ENCODE measurements at places on chromosomes 4 and X. TPM values are rescaled to one million over a fixed set of nuclear protein-coding genes. Genes with fewer than 3 reads are reported as not detected.

TCEAL7 gene
- total RNA-seq, result 9.7 TPM

- no peak for DNase-seq
Observed at GRCh38 chr4:140906993-140907962, 151.1 kb upstream of the TBC1D9 start.

GRCh38 chr4:48103483-48104139, 30.4 kb downstream of the TXK start:
- no peak for DNase-seq

CPE gene
- total RNA-seq, result 101 TPM

- no peak for DNase-seq
Observed at GRCh38 chr4:38923746-38924145, 56.1 kb downstream of the FAM114A1 start.

DNA sequence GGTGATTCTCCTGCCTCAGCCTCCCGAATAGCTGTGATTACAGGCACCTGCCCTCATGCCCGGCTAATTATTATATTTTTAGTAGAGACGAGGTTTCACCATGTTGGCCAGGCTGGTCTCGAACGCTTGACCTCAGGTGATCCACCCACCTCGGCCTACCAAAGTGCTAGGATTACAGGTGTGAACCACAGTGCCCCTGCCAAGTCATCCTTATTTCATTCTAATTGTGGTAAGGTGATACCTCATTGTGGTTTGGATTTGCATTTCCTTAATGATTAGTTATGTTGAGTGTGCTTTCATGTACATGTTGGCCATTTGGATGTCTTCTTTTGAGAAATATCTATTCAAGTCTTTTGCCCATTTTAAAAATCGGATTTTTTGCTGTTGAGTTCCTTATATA, 93.0 kb downstream of the USP9X start:
- no peak for DNase-seq

- DNase-seq, result no peak
Observed at GRCh38 chrX:107894038-107894437, 68.4 kb downstream of the MID2 start.

DNA sequence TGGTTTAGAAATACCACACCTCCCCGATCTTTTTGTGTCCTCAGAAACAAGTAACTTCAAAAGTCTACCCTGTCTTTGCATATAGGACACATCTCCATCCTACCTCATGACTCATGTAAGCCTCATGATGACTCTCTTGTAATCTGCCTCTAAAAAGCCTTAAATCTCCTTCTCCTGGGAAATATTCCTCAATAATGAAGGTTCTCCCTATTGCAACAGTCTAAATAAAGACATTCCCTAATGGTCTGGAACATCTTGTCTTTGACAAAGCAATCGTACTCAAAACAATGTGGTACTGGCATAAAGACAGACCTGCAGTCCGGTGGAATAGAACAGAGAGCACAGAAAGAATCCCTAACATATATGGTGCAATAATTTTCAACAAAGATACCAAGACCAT, 257.7 kb downstream of the OPHN1 start:
- no peak for DNase-seq

- DNase-seq, result no peak
Observed at GRCh38 chr4:155400893-155401292, 24.1 kb upstream of the MAP9 start.

Data from right cardiac atrium (tissue), 5 donors.